Stimulated activated CD4-positive, alpha-beta T cell treated with anti-CD3 and anti-CD28 coated beads, Interleukin-15, amount 100 ng/mL, for 24 hours (primary cell): ENCODE measurements at places on chromosomes 11 and 22.

DNA sequence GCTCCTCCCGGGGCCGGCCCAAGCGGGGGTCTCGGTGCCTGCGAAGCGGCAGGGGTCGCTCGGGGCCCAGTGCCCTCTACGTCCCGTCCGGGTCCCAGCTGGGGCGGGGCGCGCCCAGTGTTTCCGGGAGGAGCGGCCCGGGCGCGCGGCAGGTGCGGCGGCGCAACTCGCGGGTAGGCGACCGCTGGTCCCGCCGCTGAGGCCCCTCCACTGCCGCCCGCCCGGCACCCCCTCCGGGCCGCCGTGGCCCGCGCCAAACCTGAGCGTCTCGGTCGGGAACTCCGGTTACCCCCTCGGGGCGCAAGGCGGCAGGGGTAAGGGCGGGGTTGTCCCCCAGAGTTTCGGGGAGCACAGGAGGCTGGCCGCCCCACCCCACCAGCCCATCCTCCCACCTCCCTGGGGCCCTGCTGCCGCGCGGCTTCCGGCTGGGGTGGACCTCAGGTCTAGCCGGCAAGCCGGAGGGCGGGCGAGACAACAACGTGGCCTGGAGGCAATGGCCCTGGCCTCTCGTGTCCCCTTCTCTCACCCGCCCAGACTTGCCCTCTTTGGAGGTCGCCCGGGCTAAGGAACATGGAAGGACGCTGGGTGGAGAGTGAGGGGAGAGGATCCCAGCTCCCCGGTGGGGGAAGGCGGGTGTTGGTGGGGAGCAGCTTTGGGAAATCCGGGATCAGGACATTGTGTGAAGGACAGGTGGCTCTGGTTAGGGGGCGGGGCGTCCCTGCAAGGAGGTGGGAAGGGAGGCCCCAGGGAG, 398 bp upstream of the CRACR2B start:
- DNase-seq, result no peak

DNA sequence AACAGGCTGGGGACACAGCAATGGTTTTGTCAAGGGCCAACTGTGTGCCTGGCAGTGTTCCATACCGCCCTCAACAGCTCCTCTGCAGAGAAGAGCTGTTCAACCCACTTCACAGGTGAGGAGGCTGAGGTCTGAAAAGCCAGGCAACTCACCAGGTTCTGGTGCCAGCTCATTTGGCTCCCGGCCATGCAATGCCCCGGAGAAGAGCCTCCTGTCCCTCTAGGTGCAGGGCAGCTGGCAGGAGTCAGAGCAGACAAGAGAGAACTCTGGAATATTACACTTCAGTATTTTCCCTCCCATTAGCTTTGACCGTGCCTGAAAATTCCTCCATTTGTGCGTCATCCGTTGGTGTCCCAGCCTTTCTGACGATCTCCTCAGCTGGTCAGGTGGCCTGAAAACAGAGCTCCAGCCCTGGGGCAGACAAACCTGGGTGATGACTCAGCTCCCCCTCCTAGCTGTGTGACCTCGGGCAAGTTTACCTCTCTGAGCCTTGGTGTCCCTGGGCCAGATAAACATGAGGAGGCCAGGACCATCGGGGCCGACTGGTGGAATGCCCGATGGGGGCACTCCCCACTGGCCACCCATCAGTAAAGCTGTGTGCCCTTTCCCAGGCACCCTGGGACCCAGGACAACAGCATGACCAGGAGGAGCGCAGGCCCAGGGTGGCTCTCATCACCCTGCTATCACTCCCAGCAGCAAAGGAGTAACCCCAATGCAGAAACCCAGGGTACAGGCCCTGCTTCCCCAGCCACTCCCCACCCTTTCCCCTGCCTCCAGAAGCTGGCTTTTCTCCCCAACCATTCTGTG, 9.6 kb upstream of the C1QTNF6 start:
- no peak for DNase-seq

DNA sequence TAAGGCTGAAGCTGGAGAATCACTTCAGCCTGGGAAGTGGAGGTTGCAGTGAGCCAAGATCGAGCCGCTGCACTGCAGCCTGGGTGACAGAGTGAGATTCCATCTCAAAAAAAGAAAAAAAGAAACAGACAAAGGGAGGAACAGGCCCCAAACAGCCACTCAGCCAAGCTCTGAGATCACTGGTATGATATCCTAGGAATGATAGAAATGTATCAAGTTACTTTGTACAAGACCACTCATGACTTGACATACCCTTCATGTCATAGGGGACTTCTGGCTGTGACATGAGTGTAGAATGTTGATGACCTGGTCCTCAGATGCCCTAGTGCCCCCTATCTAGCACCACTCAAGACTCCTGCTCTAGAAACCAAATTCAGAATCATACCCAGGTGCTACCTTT, 216.5 kb downstream of the NAV2 start:
- no peak for DNase-seq

GRCh38 chr11:58068655-58069054, 37.9 kb downstream of the OR6Q1 start:
- DNase-seq, result no peak

DNA sequence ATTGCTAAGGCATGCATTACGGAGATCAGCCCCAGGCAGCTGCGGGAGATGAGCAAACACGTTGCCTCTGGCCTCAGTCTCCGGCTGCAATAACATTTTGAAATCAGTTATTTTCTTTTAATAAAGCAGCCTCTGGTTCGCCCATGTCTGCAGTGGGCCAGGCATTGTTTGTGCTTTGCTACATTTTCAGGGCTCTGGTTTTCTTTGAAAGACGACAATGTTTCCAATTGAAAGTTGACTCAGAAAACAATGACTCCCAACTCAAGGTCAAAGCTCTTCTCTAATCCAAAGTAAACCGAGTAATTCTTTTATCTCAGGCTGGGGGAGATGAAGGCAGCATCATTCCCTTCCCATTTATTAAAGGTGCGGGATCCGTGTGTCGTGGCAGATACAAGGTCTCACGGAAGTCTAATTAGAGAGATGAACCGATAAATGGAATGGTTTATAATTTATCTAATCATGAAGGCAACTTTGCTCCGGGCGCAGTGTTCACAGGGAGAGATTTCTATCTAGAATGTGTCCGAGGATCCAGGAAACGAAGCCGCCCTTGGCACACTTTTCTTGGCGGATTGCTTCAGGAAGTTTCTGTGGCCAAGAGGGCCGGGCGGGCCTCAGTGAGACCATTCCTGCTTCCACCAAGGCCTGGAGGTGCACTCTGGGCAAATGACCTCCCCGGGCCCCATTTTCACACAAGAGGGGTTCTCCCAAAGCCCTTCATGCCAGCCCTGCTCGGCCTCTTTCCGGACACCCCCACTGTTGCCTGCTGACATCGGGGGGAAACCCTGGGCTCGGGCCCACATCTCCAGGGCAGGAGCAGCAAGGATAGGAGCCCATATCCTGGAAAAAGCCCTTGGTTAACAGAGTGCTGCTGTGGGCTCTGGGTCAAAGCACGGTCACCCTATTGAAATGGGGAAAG, 811.4 kb downstream of the BRD1 start:
- no peak for DNase-seq
